ENCODE measurements at places on chromosomes 1 and 21.

DNA sequence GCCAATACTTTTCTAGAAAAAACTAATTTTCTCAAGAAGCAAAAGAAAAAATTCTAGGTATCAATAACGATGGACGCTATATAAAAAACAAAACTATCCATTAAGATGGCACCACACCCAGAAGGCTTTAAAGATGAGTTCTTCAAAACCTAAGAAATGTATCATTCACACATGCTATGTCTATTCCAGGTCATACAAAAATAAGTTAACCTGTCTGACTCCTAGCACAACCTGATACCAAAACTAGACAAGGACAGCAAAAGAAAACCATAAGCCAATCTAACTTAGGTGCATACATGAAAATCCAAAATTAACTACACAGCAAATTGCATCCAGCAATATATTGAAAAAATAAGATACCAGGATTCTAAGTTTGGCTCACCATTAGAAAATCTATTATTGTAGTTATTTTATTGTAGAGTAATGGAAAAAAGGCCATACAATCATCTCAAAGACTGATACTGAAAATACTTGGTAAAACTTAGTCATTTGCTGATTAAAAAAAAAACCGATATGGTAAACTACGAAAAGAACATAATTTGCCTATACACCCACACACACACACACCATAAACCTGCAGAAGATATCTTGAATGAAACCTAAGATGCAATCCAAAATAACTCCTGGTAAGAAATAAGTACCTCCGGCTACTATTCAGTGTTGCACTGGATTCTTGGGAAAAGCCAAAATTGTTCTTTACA lies 55.0 kb downstream of the TRAF5 start:
- no peak for DNase-seq

- no peak for DNase-seq
Observed at GRCh38 chr1:54814571-54814970, 13.4 kb upstream of the TTC22 start.

- DNase-seq: no peak
Observed at GRCh38 chr1:6447016-6447817, 18.8 kb downstream of the TNFRSF25 start.

GRCh38 chr1:212004895-212005608 lies 30.3 kb downstream of the INTS7 start:
- DNase-seq: no peak

DNA sequence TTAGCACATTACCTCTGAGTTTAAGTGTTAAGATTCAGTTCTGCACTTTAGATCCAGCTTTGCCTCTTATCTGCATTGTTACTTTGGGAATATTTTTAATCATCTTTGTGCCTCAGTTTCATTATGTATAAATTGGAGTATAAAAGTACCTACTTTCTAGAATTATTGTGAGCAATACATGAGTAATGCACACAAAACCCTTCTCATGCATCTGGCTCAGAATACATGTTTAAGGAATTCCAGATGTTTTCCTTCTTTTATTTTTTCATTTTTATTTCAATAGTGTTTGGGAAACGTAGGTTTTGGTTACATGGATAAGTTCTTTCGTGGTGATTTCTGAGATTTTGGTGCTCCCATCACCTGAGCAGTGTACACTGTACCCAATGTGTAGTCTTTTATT lies 14.2 kb downstream of the C8A start:
- DNase-seq: no peak

DNA sequence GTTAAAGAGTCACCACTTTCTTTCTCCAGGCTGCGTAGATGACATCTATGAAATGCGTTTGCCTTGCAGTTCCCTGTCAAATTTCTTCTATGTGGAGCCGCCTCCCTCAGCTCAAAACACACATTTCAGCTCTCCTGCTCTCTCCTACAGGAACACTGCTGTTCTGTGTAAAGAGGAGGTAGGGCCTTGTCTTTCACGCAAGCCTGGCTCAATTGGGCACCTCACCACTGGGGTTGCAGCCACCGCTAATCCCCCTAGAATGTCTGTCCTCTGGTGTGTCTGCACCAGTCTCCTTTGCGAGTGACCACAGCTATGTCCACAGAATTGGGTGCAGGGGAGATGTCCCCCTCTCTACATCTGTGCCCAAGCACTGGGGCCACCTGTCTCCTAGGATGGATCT lies 31.8 kb upstream of the CFHR4 start:
- no peak for DNase-seq

DNA sequence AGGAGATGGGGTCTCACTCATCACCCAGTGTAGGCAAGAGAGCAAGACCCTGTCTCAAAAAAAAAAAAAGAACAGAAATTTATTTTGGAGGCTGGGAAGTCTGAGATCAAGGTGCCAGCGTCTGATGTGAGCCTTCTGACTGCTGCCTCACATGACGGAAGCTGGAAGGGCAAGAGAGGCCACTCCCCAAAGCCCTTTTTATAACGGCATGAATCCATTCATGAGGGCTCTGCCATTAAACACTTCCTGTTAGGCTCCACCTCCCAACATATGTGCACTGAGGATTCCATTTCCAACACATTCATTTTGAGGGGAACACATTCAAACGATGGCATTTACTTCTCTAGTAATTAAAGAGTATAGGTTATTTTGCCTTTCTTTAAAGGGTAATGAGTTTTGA lies 50.9 kb upstream of the C1orf198 start:
- no peak for DNase-seq

DNA sequence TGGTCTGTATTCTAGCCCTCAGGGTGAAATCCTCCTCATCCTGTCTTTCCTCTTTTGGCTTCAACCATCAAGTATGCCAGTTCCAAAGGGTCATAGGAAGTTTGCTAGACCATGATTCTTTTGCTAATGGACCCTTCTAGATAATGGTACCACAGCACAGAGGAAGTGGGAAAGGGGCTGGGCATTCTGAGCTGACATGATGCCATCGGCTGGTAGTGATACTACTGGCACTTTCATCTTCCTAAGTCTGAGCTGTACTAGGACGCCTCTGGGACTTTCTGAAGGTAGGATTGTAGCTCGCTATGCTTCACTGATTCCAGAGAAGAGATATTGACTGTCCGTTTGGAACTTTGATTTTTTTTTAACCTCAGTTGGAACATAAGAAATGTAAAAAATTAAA lies 11.4 kb downstream of the FASLG start:
- DNase-seq: no peak

DNA sequence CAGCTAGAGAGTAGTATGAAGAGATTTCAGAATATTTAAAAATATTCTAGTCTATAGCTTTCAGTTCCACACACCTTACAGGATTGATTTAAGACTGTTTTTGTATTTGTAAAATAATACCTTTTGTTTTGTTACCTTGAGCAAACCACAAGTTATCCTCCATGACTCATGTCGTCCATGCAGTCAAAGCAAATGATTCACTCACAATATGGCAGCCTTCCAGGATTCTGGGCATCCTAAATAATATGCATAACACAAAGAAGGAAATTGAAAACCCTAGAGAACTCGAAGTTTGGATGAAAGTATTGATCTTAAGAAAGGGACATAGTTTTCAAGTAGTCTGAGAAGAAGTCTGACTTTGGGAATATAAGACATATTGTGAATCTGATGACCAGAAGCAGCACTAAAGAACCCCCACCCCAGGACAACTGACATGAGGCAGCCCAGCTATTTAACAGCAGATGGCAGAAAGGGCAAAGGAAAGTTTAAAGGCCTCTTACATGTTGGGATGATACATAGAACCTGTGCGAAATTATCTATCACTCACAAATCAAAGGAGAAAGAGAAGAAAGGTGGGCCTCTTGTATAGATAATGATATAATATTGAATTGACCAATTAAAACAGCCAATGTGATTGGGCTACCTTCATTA lies 857.9 kb downstream of the BRINP3 start:
- DNase-seq: no peak

DNA sequence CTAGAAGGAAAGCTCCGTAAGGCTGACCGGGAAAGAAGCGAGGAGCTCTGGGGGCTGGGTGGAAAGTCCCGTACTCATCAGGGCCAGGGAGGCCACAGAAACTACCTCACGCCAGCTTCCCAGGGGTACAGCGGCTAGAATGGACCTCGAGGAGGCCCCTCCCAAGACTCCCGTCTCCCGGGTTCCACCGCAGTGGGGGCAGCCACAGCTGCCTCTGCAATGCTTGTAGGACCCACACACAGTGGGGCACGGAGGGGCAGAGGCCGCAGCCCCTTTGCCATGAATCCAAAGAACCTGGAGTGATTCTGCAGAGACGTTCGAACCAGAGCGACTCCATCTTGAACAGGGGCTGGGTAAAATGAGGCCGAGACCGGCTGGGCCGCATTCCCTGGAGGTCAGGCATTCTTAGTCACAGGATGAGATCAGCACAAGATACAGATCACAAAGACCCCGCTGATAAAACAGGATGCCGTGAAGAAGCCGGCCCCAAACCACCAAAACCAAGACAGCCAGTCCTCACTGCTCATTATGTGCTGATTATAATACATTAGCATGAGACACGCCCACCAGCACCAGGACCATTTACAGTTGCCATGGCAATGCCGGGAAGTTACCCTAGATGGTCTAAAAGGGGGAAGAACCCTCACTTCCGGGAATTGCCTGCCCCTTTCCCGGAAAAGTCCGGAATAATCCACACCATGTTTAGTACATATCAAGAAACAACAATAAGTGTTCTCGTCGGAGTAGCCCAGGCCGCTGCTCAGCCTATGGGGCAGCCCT lies 1.6 kb upstream of the ANKRD65 start:
- no peak for DNase-seq

GRCh38 chr1:2974701-2975301 lies 46.5 kb upstream of the ACTRT2 start:
- DNase-seq: no peak

DNA sequence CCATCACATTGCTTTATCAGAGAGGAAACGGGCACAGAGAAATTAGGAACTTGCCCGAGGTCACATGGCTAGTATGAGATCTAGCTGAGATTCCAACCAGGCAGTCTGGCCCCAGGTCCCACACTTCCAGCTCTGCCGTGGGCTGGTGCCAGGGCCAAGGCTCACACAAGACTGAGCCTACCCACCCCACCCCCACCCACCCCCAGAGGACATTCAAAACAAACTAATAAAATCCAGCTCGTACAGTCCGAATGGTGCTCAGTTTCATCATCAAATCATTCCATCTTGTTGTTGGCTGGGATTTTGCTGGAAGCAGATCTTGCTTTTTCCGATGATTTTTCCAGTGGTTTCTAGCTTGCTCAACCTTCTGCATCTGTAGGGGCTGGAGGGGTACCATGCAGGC lies 27.9 kb downstream of the MATN1 start:
- DNase-seq: no peak

- DNase-seq: no peak
Observed at GRCh38 chr1:186206048-186206570, 168.9 kb downstream of the TPR start.

- no peak for DNase-seq
Observed at GRCh38 chr21:29258626-29259338, 39.9 kb upstream of the BACH1 start.

- no peak for DNase-seq
Observed at GRCh38 chr1:209190591-209191261, 392.8 kb upstream of the CAMK1G start.

GRCh38 chr21:42993051-42993712 lies 18.8 kb downstream of the PKNOX1 start:
- DNase-seq: no peak

DNA sequence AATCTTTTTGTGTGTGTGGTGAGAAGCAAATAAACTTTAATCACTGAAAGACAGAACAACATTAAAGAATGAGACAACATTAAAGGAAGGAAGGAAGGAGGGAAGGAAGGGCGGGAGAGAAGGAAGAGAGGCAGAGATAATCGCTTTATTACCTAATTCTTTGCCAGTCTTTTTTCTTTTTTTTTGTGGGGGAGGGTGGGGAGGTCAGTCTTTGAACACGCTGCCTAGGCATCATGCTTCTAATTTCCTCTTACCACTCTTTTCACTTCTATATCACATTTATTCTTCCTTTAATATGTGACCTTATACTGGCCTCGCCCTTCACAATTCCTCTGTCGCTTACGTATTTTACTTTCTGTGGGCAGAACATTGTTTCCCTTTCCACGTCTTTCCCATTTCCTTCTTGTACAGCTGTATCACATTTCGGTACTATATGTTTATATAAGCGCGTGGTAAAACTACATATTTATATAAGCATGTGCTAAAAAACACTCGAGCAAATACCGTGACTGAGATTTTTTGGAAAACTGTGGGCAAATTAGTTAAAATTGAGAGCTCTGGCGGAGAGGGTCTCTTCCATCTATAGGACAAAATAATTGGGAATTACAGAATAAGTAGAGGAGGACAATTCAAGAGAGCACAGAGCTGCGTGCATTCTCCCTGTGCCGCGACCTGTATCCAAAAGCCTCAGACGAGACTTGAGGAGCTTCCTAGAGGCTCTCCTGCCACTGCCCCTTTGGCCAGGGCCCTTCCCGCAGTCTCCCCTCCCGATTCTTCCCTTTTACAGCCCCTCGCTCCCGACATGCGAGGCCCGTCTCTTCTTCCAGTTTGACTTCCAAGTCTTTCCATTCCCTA lies 823 bp upstream of the PRKAA2 start:
- no peak for DNase-seq

- DNase-seq: no peak
Observed at GRCh38 chr1:66365635-66366034, 168.3 kb upstream of the SGIP1 start.

DNA sequence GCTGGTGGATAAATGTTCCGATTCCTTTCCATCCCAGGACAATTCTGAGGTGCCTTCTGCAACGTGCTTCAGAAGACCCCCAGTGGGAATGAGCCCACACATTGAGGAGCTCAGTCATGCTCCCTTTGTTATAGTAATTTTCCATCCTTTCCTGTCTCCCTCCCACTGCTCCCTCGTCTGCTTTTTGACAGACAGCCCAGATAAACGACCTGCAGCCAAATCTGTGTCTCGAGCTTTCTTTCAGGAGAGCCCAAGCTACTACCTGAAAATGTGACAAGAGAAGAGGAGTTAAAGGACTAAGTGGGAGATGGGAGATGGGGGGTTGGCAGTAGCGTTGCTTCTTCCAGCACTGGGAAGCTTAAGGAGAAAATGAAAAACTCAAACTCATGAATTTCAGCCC lies 65.9 kb upstream of the LRRN2 start:
- no peak for DNase-seq

DNA sequence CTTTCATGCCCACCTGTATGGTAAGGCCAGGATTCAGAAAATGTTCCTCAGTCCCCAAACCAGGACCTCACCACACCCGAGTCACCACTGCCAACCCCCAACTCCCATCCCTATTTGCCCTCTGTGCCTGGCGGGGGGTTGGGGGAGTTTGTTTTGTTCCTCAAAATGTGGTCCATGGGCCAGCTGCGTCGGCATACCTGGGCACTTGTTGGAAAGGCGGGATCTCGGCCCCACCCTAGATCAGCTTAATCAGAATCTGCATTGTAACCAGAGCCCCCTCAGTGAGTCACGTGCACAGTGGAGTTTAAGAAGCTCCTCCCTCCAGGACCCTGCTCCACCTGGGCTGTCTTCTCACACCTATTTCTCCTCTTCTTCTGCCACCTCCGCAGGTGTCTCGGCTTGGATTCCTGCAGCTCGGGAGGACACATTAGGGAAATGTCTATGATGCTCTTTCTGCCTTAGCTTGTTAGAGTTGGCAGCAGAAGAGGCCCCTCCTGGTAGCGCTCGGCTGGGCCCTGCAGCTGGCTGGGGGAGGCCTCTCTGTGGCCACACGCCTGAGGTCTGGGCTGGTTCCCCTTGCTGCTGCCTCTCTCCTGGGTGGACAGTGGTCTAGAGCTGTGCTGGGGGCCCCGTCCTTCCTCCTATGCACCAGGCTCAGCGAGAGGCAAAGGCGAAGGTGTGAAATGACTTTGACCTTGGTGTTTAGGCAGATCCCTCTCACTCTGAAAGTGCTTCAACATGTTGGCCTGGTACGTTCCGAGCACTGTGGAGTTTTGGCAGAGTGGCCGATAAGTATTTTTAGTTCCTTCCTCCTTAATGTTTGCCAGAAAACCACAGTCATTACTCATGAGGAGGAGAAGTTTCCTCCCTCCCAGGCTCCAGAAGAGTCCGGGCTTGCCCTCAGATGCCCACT lies 41.8 kb upstream of the CAMTA1 start:
- peak; percentile 61 for DNase-seq

Data from right atrium auricular region (tissue), 2 donors.